Anterior cingulate cortex (tissue), 58 donors: ENCODE measurements at places on chromosomes 7 and 10.

- DNase-seq, result no peak
These were observed 102.1 kb downstream of the PIP4K2A start for GRCh38 chr10:22612318-22612717.

DNA sequence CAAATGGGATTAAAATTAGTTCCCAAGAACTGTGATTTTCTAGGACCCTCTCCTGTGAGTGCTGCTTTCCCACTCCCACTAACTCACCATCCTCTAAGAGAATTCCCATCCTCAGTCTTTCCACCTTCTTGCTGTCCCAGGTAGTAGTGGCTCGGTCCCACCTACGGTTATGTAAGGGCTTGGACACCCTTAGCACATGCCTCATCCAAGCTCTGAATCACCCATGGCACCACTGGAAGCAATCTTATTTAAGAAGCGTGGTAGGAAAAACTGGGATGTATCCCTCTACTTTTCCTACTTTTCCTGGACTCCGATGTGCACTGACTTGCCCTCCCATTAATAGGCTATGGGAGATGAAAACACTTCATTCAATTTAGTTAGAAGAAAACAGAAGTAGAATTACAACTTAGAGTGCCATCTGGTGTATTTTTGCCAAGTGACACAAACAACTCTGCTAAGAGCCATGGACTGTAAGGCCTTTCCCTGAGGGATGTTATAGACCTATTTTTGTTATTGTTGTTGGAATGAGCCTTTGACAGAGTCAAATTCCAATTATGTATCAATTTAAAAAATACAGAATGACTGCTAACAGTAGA lies 13.7 kb upstream of the ANKRD22 start:
- DNase-seq, result no peak

GRCh38 chr10:100006243-100006886 lies 3.4 kb downstream of the DNMBP start:
- DNase-seq, result no peak

- DNase-seq, result peak; percentile 84
These were observed 53.9 kb downstream of the SYPL1 start for GRCh38 chr7:106057962-106058927.

GRCh38 chr7:127514499-127514898 lies 70.9 kb downstream of the GCC1 start:
- no peak for DNase-seq

GRCh38 chr7:120052884-120053382 lies 220.0 kb upstream of the KCND2 start:
- DNase-seq, result no peak

DNA sequence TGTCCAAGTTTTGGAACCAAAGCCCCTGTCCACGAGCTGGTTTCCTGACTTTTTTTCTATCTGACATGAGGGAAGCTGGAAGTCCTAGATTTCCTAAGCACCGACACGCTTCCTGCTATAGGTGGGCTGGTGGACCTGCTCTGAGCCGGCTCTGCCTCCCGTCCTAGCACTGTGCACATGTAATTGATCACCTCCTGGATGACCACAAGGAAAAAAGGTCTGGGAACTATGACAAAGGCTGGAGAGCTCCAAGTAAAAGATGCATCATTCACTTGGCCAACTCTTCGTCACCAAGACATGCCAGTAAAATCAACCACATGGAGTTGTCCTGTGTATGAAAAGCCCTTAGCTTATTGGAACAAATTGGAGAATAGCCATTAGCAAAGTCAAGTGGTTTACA lies 104.8 kb downstream of the ITIH5 start:
- DNase-seq, result no peak

- DNase-seq, result no peak
These were observed 19.6 kb upstream of the AKR1C2 start for GRCh38 chr10:5023177-5023805.

DNA sequence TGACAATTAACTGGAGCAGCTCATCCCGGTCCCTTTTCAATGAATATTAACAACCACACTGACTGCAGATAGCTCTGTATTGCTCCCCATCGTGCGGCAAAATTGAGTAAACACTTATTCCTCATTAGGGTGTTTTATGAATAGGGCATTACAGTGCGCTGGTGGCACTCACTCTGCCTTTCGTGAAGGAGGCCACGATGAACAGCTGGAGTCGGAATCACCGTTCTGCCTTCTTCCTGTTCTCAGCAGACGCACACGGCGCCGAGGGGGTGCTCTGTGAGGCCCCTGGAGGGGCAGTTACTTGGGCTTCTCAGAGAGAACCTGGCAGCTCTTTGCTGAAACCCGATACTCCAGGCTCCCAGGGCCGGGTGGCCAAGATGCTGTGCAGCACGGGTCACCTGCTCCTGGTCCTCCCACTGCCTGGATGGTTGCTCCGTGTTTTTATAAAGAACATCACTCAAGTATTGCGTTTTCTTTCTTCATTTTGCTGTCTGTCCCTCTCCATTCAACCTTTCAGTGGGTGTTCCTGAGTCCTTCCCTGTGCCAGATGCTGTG lies 241.9 kb downstream of the GLRX3 start:
- no peak for DNase-seq

- no peak for DNase-seq
These were observed 59.4 kb downstream of the CDK14 start for GRCh38 chr7:90655566-90655965.

DNA sequence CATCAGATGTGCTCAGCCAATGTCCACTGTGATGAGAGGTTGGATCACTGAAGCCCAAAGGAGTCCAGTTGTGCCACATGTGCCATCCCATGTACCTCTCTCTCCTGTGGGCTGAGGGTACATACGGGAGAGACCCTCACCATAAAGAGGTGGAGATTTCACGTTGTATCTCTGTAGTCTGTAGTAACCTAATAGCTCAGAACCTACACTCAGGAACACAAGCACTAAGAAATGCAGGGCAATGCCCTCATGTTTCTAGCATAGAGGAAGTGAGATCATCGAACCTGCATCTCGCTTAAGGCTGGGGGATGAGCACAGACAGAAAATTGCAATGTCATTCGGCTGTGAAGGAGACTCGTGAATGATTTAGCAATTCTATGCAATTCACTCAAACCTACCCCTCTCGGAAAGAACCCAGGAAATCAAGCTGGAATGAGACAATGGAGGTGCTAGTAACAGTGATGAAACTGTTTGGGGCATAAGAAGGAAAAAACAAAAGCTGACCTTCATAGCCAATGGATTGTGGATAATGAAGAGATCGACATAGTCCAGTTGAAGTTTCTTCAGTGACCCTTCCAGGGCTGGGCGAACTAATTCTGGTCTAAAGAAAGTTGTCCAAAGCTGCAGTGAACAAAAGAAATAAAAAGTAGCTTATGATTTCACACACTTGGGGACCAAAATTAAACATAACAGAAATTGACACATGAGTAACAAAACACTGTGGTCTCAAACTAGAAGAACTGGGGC lies 80.3 kb upstream of the UCN3 start:
- DNase-seq, result no peak

DNA sequence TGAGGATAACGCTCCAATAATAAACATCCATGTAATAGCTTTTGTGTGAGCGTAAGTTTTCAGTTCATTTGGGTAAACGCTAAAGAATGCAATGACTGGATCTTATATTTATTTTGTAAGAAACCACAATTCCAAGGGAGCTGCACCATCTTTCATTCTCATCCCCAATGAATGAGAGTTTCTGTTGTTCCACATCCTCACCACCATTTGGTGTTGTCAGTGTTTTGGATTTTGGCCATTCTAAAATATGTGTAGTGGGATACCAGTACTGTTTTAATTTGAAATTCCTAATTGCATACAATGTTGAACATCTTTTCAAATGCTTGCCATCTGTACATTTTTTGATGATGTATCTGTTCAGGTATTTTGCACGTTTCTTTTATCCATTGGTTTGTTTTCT lies 50.9 kb upstream of the SEMA3D start:
- no peak for DNase-seq
